ENCODE measurements at places on chromosomes 5 and 9.

DNA sequence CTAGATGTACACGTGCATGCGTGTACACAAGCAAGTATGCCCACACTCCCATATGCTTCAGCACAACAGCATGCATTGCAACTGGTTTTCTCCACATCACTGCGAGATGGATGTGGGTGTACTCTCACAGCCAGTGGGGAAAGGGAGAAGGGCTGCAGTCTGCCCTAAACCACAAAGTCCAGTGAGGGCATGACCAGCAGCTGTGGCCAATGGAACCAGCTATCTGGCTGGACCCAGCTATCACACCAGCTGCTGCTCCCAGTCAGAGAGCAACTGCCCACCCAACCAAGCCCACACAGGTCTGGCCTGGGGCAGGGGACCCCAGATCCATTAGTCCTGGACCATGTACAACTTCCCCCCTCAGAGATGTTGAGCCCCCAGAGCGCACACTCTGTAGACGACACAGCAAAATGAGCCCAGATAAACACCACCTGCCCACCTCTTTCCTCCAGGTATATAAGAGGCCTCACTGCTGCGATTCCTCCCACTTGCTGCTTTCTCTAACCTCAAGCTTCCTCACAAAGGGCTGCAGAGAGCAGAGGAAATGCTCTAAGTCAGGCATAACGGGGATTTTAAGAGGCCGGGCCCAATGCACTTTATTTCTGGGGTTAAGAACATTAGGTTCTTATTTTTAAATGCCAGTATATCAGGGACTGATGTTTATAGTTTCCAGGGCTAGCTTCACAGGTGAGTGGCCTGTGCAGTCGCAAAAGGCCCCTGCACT is 39.0 kb downstream of the SHB start:
- DNase-seq, result no peak

- DNase-seq, result no peak
These were observed 147.6 kb upstream of the NR3C1 start for GRCh38 chr5:143550986-143551630.

GRCh38 chr5:179223961-179224360 is 121.3 kb downstream of the ADAMTS2 start:
- DNase-seq, result no peak

GRCh38 chr5:135582099-135582781 is 3.4 kb upstream of the CXCL14 start:
- DNase-seq, result no peak

- no peak for DNase-seq
These were observed 35.2 kb upstream of the IRX4 start for GRCh38 chr5:1917830-1918487.

- DNase-seq, result no peak
These were observed 182.8 kb downstream of the ICE1 start for GRCh38 chr5:5605170-5605764.
